ENCODE measurements at places on chromosomes 6 and 20.

DNA sequence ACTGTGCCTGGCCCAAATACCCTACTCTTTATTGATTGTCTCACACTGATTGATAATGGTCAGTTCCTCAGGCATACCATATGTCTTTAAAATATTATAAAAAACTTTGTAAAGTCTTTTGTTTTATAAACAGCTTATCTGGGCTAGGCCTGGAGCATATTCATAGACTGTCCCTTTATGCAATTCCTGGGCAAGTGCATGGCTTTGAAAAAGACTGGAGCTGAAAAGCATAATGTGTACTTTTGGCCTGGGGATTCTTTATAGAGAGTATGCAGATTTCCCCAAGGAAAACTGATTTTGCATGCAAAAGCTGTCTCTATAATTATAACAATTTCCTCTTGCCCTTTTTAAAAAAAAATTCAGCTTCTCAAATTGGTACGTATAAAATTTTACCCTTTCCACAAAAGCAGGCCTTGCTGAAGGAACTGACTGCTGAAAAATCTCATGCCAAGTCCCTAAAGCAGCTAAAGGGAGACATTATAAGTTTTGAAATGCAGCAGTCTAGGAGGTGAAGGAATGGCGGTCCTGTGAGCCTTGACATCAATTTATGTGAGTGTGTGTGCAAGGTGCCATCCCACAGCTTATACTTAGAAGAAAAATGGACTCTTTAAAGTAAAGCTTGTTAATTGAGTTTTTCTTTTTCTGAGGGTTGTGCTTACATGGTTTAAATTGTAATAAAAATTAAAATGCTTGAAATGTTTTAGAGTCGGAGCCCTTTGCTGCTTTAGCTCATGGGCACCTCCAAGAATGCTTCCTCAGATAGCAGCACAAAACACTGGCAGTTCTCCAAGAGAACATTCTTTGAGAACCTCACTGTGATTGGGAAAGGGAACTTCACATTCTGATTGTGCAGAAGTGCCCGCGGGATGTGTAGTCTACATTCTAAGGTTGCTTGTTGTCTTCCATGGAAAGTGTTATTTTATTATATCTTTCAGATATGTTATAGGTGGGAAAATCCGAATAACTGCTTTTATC is 43.9 kb downstream of the PLCB4 start:
- no peaks in the 10 kb centered on the region for H3K27me3 ChIP-seq
- H3K4me3 ChIP-seq, result no peak overlapping the region
- no peak overlapping the region for H3K27ac ChIP-seq
- H3K4me1 ChIP-seq, result no peaks in the 10 kb centered on the region

DNA sequence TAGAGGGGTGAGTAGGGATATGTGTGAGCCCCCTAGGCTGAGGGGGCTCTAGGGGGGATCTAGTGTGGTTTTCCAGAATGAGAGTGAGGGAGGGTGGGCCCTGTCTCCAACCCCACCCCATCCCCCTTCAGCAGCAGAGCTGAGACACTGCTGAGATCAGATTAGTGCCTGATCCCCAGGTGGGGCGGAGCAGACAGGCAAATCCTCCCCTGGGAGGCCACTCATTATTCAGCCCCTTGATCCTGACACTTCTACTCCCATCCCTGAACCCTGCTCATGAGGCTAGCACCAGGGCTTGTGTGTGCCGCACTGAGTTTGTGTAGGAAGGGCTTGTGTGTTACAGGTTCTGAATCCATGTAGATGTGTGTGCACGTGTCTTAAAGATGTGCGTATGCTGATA is 42.5 kb downstream of the SPDEF start:
- peaks cover 17% of the 10 kb centered on the region for H3K27me3 ChIP-seq
- peaks cover 4% of the 10 kb centered on the region for H3K4me1 ChIP-seq

DNA sequence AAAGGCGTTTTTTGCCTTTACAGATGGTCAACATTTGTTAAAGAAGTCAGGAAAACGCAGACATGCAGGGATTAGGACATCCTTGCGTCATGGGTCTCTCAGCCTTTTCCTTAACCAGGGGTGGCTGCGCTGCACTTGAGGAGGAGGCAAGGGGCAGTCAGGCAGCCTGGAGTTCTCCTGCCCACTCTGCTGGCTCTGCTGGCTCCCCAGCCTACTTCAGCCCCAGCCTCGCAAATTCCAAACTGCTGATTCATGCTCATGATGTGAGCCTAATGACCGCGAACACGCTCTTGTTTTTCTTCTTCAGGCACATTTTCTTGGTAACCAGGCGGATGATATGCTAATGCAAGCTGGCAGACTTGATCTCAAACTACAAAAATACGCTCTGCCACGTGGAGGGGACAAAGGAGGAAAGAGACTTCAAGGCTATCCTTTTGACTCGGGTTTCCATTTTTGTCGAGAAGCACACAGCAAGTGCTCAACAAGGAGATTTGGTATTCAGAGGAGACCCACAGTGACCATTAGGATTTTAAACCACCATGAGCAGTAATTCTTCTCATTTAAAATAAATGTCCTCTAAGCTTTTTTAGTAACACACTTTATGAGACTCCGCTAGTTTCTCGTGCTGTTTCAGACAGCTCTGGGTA is 290.3 kb upstream of the STXBP5 start:
- H3K4me1 ChIP-seq, result peaks cover 42% of the 10 kb centered on the region
- peak overlapping the region; percentile 33 for H3K27ac ChIP-seq
- peak overlapping the region; percentile 47 for H3K4me3 ChIP-seq
- DNase-seq, result peak; percentile 31
- peaks cover 7% of the 10 kb centered on the region for H3K27me3 ChIP-seq
- no peaks in the 10 kb centered on the region for H3K36me3 ChIP-seq

GRCh38 chr20:51526106-51526470 is 16.4 kb downstream of the NFATC2 start:
- no peak for DNase-seq
- H3K27ac ChIP-seq, result peak overlapping the region; percentile 77
- H3K36me3 ChIP-seq, result peaks cover 29% of the 10 kb centered on the region
- H3K27me3 ChIP-seq, result no peaks in the 10 kb centered on the region

DNA sequence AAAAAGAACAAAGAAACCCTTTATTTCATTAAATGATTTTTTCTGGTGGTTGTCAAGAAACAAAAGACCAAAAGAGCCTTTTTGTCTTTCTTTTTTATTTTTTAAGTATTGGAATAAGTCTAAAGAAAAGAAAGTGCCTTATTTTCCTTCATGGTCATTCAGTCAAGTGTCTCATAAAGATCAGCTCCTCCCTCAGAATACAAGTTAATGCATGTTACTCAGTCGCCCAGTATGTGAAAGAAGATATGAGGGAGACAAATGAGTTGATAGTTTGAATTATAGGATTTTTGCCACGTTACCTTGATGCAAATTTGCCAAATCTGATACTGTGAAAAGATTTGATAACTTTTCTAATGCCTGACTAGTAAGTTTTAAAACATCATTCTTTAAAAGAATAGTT is 157.2 kb downstream of the QKI start:
- peaks cover 4% of the 10 kb centered on the region for H3K36me3 ChIP-seq
- H3K4me3 ChIP-seq, result no peak overlapping the region
- H3K27me3 ChIP-seq, result no peaks in the 10 kb centered on the region
- H3K27ac ChIP-seq, result no peak overlapping the region

DNA sequence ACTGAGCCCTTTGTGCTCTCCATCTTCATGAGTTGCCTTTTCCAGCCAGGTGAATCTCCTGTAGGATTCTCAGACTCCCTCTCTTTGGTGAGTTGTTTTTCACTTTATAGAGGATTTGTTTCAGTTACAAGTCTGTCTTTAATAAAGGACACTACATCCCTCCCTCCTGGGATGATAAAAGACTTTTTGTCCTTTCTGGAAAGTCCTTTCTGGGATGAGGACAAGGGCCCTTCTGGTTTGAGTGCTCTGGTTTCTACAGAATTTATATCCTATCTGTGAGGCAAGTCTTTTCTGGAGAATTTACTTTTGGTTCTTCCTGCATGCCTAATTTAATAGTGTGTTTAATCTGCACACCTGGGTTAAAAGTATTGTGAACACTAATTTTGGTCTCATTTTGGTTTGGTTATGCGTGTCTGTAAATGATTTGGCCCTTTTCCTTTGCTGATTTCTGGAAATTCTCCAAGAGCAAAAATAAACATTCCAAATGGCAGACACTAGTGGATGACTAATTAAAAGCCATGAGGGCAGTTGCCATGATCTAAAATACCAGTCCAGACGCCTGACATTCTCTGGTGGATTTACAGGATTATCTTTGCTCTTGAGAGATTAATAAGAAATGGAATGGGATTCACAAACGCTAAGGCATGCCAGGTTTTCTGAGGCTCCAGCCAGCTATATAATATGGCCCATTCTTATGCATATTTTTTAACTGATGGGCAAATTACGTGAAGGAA is 44.8 kb downstream of the TCP11 start:
- no peaks in the 10 kb centered on the region for H3K27me3 ChIP-seq
- no peaks in the 10 kb centered on the region for H3K36me3 ChIP-seq
- H3K4me3 ChIP-seq, result no peak overlapping the region

GRCh38 chr6:79421707-79422484 is 115.3 kb downstream of the LCA5 start:
- peaks cover 6% of the 10 kb centered on the region for H3K27me3 ChIP-seq
- DNase-seq, result no peak
- H3K4me3 ChIP-seq, result no peak overlapping the region

GRCh38 chr6:142692942-142693341 is 252.0 kb downstream of the HIVEP2 start:
- no peaks in the 10 kb centered on the region for H3K27me3 ChIP-seq
- DNase-seq, result peak; percentile 59
- H3K4me1 ChIP-seq, result peaks cover 33% of the 10 kb centered on the region
- H3K4me3 ChIP-seq, result peak overlapping the region; percentile 7
- no peak overlapping the region for H3K27ac ChIP-seq
- H3K36me3 ChIP-seq, result no peaks in the 10 kb centered on the region

DNA sequence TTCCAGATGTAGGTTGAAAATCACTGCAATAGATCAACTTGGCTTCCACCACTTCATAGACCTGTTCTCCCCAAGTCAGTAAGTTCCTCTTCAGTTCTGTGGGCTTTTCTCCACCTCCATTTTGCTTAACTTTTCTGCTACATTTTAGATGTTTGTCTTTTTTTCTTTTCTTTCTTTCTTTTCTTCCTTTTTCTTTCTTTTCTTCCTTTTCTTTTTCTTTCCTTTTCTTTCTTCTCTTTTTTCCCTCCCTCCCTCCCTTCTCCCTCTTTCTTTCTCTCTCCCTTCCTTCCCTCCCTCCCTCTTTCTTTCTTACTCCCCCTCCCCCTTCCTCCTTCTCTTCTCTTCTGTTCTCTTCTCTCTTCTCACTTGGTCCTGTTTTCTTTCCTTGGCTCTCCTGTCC is 6.9 kb upstream of the FAM8A1 start:
- H3K27ac ChIP-seq, result no peak overlapping the region
- DNase-seq, result no peak
- peaks cover 10% of the 10 kb centered on the region for H3K4me1 ChIP-seq
- H3K27me3 ChIP-seq, result no peaks in the 10 kb centered on the region

GRCh38 chr20:39946053-39946810 is 742.8 kb downstream of the MAFB start:
- no peak overlapping the region for H3K27ac ChIP-seq
- no peaks in the 10 kb centered on the region for H3K4me1 ChIP-seq
- no peak for DNase-seq
- no peaks in the 10 kb centered on the region for H3K36me3 ChIP-seq
- H3K4me3 ChIP-seq, result no peak overlapping the region
- H3K27me3 ChIP-seq, result no peaks in the 10 kb centered on the region

- H3K4me1 ChIP-seq, result no peaks in the 10 kb centered on the region
- no peaks in the 10 kb centered on the region for H3K27me3 ChIP-seq
- no peak overlapping the region for H3K27ac ChIP-seq
- H3K36me3 ChIP-seq, result peaks cover 7% of the 10 kb centered on the region
- DNase-seq, result no peak
Observed at GRCh38 chr20:25398376-25399036, 7.9 kb upstream of the ABHD12 start.

DNA sequence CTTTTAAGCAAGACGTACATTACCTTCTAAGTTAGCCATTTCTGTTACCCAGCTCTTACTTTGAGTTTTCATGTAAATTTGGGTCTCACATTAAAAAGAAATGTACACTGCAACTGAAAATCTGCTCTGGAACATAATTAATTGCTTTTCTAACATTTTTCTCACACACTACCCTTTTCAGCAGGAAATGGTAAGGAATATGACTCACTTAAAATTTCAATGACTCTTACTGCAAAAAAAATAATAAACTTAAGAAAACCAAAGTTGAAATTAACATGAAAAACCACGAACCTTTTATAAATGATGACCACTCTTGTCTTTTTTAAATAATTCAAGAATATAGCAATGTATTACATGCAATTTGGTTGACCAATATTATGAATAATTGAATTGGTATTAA is 1.3 kb downstream of the CGA start:
- peaks cover 40% of the 10 kb centered on the region for H3K27me3 ChIP-seq
- no peak overlapping the region for H3K4me3 ChIP-seq
- no peaks in the 10 kb centered on the region for H3K4me1 ChIP-seq
- no peak for DNase-seq

- H3K4me3 ChIP-seq, result no peak overlapping the region
- H3K4me1 ChIP-seq, result no peaks in the 10 kb centered on the region
- DNase-seq, result no peak
- H3K27me3 ChIP-seq, result no peaks in the 10 kb centered on the region
Observed at GRCh38 chr20:11166712-11167111, 492.9 kb upstream of the JAG1 start.

GRCh38 chr20:49671433-49671832 is 42.2 kb downstream of the B4GALT5 start:
- peaks cover 46% of the 10 kb centered on the region for H3K4me1 ChIP-seq
- no peak overlapping the region for H3K4me3 ChIP-seq
- no peak overlapping the region for H3K27ac ChIP-seq

DNA sequence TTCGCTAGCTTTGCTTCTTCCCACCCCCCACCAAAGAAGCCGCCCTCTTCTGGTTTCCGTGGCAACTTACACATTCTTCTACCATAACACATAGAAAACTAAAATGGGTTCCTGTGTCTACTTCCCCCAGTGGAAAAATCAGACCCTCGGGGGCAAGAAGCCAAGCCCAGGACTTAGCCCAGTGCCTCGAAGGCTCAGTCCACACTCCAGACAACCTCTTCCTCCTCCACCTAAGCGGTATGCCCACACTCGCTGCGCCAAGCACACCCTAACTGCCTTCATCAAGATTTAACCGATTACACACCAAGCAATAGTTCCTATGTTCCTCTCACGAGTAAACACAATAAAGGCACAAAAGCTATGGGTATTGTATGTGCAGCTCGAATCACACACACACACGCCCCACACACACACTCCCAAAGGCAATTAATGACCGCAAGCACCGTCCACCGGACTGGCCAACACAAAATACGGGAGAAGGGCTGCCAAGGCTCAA is 537 bp downstream of the PPIL4 start:
- H3K27ac ChIP-seq, result peak overlapping the region; percentile 96
- peak; percentile 64 for DNase-seq
- H3K4me1 ChIP-seq, result peaks cover 42% of the 10 kb centered on the region
- H3K4me3 ChIP-seq, result peak overlapping the region; percentile 89
- peaks cover 9% of the 10 kb centered on the region for H3K36me3 ChIP-seq
- peaks cover 11% of the 10 kb centered on the region for H3K27me3 ChIP-seq
